SJSA1 (cell line): ENCODE measurements at places on chromosomes 13 and 19. TPM values are rescaled to one million over a fixed set of nuclear protein-coding genes. Genes with fewer than 3 reads are reported as not detected.

GRCh38 chr13:24286624-24287023 lies 22.8 kb upstream of the C1QTNF9 start:
- no peaks in the 10 kb centered on the region for H3K4me1 ChIP-seq
- no peak overlapping the region for H3K27ac ChIP-seq
- no peak for DNase-seq
- H3K27me3 ChIP-seq = no peaks in the 10 kb centered on the region
- no peak overlapping the region for H3K4me3 ChIP-seq

GRCh38 chr19:21082011-21082975 lies at the start of gene ZNF714:
Gene ZNF714 (plus strand): TSS chr19:21082203. CDS start chr19:21098269, 16,066 bp downstream.
- peak within 1 kb of the TSS; percentile 68 for H3K27ac ChIP-seq
- no peaks in the 10 kb centered on the region for H3K27me3 ChIP-seq
- peaks cover 3% of the 10 kb centered on the region; the same call in 1 of the 2 replicates for H3K36me3 ChIP-seq
- H3K4me3 ChIP-seq = peak within 1 kb of the TSS; percentile 62

Gene XAB2
- total RNA-seq = 32.0 and 35.0 TPM in 2 replicates

Gene FXYD1
- not detected in 2 replicates for total RNA-seq
